ENCODE measurements at places on chromosomes 5 and 9.

DNA sequence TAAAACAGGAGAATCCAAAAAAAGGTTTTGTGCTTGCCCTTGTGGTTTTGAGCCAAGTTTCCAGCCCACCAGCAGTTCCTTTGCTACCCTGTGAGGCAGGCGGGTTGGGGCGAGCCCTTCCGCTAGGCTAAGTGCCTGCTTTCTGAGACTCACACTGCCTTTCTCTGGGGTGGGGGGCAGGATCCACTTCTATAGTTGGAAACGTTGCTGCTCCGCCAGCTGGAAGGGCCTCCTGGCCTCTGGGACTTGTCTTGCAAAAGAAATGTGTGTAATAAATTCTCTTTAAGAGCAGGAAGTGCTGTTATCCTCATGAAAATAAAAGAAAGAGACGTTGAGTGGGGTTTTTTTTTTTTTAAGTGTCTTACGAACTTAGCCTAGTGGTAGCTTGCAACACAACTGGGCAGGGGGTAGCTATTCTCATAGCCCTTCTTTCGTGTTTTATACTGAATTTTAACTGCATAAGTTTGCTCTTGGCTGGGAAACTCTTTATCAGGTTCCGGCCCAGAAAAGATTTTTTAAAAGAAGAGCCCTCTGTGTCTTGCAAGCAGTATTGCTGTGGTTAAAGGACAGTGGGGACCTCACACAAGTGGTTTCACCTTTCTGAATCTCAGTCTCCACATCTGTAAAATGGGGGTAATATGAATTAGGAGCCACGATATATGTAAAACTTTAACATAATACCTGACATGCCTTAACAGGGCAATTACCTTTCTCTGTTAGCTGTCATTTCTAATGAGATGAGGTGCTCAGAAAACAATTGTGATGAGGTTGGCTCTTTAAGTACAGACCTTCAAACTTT is 19.8 kb downstream of the JADE2 start:
- no peak for DNase-seq

GRCh38 chr9:114487607-114488300 is 17.5 kb downstream of the WHRN start:
- peak; percentile 74 for DNase-seq

DNA sequence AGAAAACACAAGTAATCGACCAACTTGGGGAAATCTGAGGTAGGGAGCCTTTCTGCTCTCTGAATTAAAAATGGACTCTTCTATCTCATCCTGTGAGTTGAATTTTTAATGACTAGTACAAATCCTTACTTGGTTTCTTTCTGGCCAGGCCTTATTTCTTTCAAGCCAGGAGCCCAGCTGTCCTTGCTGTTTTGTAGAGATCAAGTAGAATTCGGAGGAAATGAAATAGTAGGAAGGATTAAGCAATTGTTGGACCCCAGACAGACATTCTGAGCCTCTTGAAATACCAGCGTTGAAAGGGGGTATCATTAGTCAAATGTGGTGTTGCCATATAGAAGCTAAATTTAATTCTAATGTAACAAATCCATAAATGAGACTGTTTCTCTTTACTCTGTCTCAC is 53.7 kb upstream of the SMIM15 start:
- no peak for DNase-seq

DNA sequence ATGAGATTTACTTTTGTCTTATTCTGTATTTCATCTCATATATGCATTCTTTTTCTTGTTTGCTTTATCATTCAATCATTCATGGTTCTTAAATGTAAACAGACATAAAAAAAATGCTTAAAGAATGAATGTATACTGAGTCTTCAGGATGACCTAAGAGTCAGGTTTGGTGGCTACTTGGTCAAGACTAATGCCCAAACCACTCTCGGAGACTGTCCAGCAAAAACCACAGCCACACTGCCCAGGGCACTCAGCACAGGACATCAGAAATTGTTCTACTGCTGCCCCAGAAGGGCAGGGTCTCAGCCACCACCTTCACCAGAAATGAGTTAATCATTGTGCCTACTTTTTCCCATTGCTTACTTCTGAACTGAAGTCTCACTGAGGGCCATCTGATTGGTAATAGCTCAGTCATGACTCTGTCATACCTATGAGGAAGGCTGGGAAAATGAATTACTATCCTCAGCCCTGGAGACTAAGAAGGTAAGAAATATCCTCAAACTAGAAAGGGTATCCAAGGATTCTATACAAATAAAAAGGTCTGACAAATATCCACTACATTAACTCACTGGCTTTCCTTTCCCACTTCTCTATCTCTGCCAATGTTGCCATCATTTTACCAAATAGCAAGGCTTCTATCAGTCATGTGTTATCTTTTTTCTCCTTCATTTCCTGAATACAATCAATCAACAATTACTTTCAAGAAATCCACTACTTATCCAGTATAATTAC is 236.1 kb downstream of the CETN3 start:
- no peak for DNase-seq

- DNase-seq: no peak
Measured at GRCh38 chr5:40547557-40547956, 132.2 kb upstream of the PTGER4 start.

- DNase-seq: no peak
Measured at GRCh38 chr5:67338421-67338820, 141.8 kb upstream of the CD180 start.

DNA sequence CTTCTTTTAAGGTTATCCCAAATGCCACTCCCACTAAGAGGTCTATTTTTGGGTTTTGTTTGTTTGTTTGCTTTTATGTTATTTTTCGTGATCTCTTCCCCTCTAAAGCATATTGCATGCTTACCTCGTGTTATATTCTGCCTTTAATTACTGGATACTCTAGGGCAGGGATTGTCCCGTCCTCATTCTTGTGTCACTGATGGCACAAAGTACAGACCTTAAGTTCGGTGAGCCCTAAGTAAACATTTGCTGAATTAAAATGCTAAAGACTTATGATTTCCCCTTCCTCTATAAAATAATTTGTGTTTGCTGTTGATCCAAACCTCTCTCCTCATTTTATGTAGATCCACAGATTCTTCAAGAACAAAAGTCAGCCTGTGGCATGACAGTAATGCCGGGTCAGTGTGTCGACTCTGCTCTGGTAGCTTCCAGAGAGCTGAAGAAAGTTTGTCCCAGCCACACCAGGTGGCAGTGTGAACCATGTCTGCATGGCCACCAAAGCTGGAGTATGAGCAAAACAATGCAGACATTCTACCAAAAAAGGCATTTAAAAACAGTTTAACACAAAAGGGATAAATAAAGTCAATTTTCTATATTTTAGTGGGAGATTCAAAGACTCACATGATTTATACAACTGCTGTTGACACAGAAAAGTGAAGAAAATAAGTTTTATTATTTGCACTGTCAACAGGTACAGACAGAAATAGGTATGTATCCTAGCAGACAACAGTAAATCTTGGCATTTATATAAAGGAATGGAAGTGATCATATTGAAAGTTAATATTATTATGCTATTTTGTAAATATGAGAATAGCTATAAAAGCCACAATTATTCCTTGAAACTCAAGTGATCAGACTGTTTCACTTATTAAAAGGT is 17.9 kb upstream of the POC5 start:
- DNase-seq: peak; percentile 32

- DNase-seq: no peak
Measured at GRCh38 chr9:90020276-90020871, 415.6 kb downstream of the GADD45G start.

GRCh38 chr5:159331093-159331973 is 1.0 kb upstream of the IL12B start:
- DNase-seq: peak; percentile 20

- peak; percentile 74 for DNase-seq
Measured at GRCh38 chr9:90921104-90921503, 119.5 kb downstream of the SYK start.
